ENCODE measurements at places on chromosomes 13 and 19.

- no peak for DNase-seq
Observed at GRCh38 chr13:70889163-70889562, 780.9 kb upstream of the KLHL1 start.

DNA sequence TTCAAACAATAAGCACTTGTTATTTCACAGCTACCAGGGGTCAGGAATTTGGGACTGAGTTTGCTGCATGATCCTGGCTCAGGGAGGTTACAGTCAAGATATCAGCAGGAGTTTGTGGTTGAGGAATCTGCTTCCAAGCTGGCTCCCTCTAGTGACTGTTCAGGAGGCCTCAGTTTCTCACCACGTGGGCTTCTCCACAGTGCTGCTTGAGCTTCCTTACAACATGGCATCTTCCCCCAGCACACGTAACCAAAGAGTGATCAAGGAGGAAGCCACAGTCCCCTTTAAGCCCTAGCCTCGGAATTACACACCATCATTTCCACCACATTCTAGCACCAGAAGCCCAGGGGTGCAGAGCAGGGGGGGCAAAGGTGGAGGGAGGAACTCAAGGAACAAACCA is 28.8 kb downstream of the CELF5 start:
- DNase-seq, result no peak

GRCh38 chr13:86946734-86947133 is 724.4 kb upstream of the SLITRK5 start:
- DNase-seq, result no peak

DNA sequence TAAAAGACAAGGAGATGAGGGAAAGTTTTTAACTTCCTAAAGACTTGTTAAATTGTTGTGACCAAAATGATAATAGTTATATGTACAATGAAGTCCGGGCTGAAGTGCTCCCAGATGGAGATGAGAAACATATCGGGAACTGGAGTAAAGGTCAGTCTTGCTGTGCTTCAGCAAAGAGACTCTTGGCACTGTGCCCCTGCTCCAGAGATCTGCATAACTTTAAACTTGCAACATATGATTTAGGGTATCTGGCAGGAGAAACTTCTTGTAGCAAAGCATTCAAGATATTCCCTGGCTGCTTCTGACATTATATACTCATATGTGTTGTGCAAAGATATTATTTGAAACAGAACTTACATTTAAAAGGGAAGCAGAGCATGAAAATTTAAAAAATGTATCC is 786.6 kb upstream of the SLITRK6 start:
- no peak for DNase-seq

DNA sequence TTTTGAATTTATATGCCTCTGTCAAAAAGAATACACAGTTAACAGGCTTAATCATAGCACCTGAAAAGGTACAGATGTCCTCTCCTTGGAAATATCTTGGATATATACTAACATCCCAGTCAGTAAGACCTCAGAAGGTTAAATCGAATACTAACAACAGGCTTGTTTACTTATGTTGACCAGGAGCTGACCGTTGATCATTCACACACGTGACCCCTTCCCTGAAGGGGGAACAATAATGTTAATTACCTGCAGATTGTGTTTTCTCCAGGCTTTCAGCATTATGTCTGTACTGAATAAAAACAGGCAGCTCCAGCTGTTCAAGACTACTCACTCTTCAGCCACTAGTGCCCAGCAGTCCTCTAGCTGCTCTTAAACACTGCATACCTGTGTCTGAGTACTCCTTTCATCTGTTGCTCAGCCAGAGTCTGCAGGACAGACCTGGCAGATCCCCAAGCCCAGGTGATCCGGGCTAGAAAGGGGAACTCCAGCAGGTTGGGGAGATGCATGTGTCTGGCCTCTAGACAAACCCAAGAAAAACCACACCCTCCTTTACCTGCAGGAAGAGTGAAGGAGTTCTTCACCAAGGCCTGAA is 163.9 kb downstream of the RNF17 start:
- no peak for DNase-seq

DNA sequence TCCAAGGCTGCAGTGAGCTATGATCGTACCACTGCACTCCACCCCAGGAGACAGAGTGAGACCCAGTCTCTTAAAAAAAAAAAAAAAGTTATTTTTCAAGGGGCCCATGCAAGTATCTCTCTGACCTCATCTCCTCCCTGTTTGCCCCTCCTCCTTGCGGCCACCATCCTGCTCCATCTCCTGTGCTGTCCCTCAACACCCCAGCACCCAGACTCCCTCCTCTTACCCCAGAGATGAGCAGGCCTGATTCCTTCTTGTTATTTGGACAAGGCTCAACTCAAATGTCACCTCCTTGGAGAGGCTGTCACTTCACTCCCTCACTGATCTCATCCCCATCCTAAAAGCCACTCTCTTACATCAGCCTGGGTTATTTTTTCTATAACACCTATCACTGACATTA is 4.4 kb downstream of the RYR1 start:
- DNase-seq, result no peak

DNA sequence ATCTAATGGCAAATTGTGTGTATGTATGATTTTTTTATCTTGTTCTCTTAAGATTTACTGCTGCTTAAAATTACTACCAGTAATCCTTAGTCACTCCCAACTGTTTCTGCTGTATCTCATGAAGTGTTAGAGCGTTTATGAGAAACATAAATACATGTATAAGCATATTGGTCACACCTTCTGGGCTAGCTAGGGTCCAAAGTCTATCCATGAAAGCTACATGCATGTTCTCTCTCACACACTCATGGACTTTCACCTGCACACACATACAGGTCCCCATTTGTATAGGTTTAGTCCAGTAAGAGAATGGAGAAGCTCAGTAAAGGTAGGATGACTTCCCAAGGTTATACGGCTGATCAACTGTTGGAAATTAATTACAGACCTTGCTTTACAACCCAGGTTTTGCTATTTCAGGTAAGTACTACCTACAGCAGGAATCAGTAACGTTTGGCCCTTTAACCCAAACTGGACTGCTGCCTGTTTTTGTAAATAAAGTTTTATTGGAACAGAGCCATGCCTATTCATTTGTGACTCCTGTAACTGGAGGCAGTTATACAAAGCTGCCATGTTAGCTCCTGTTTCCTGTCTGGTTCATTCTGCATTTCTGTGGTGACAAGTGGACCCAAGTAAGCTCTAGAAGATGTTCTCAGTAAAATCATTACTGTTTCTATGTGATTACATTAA is 15.3 kb downstream of the METTL21C start:
- DNase-seq, result no peak

GRCh38 chr13:20826843-20827560 is 53.2 kb upstream of the EEF1AKMT1 start:
- DNase-seq, result no peak

GRCh38 chr19:31528261-31528660 is 179.0 kb upstream of the TSHZ3 start:
- DNase-seq, result no peak

DNA sequence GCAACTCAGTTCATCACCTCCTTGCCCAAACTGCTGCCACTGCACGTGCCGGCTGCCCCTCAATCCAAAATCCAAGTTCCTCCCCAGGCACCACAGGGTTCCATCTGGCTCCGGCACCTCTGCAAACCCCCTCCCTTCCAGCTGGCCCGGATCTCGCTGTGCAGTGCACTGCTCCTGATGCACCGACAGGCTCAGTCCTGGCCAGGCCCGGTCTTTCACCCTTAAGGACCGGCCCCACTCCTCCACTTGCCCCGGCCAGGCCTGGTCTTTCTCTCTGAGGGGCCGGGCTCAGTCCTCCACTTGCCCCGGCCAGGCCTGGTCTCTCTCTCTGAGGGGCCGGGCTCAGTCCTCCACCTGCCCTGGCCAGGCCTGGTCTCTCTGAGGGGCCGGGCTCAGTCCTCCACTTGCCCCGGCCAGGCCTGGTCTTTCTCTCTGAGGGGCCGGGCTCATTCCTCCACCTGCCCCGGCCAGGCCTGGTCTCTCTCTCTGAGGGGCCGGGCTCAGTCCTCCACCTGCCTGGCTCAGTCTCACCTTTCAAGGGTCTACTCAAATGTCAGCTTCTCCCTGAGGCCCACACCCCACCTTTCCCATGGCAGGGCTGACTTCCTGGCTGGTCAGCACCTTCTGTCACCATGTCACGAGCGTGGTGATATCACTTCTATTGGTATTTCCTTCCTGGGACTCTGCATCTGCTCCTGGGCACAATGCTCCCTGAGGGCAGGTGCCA is 6.9 kb downstream of the ZNF787 start:
- no peak for DNase-seq

GRCh38 chr13:92177966-92178365 is 779.5 kb downstream of the GPC5 start:
- no peak for DNase-seq

GRCh38 chr19:54201980-54202379 is 1.3 kb downstream of the RPS9 start:
- DNase-seq, result no peak

- no peak for DNase-seq
Observed at GRCh38 chr19:10892256-10892655, 20.9 kb downstream of the CARM1 start.

GRCh38 chr19:3491396-3492119 is 8.3 kb upstream of the SMIM44 start:
- no peak for DNase-seq

- no peak for DNase-seq
Observed at GRCh38 chr19:13022111-13022858, 27.0 kb downstream of the NFIX start.

DNA sequence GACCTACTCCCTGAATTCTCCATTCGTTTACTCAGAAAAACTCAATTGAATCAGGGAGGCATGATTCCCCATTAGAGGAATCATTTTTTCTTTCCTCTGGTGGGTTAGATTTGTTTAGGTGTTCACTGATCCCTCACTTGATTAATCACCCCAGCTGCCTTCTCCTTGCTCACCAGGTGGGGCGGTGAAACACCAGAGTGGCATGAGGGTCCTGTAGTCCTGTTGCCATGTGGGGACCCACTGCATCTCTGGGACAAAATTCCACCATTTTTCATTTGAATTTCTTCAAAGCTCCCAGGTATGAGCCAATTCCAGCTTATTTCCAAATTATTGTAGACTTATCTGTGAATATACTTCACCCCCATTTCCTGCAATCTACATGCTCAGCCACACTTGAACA is 462.7 kb upstream of the ZNF507 start:
- DNase-seq, result no peak

DNA sequence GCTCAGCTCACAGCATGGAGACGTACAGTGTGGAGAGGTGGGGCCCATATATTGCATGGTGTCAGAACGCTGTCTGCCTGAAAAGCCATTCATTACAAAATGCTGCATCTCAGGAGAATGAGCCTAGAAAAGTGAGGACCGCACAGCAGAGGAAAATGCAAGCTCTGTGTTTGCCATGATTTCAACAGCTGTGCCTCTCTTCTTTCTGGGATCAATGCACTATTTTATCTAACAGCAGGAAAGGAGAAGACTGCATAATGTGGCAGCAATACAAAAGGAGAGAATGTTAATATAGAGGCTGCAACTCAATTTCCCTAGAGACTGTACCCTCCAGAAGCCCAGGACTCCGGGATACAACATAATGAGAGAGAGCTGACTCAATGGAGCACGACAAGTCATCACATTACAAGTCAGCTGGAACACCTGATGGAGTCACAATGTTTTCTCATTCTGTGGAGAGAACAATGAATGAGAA is 368.0 kb downstream of the FGF14 start:
- DNase-seq, result no peak

DNA sequence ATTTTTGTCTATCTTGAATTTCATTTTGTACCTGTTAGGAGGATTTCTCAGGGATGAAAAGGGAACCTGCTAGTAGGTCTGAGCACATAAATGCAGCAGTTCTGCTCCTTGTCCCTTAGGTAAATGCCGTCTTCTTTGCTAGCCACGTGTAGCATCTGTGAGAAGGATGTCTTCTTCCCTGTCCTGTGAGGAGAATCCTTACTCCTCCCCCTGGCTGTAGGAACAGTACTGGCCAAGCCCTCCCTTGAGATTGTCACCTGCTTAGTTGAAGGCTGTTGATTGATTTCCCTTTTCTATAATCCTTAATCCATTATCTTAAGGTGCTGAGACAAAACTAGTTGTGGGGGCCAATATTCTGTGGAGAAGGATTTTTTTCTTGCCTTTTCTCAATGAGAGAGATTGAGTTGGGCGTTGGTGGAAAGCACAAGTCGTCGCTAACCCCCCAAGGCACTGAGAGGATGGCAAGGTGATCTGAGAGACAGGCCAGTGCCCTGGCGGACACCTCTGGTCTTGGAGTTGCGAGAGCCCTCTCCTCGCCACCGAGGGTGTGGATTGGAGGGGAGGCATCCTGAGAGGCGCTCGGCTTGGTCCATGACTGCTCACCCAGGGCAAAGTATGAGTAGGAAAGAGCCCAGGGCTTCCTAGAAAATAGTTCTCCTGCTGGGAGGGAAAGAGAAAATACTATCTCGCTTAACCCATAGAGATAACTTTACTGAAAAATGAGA is 216.7 kb downstream of the ATP8A2 start:
- no peak for DNase-seq

DNA sequence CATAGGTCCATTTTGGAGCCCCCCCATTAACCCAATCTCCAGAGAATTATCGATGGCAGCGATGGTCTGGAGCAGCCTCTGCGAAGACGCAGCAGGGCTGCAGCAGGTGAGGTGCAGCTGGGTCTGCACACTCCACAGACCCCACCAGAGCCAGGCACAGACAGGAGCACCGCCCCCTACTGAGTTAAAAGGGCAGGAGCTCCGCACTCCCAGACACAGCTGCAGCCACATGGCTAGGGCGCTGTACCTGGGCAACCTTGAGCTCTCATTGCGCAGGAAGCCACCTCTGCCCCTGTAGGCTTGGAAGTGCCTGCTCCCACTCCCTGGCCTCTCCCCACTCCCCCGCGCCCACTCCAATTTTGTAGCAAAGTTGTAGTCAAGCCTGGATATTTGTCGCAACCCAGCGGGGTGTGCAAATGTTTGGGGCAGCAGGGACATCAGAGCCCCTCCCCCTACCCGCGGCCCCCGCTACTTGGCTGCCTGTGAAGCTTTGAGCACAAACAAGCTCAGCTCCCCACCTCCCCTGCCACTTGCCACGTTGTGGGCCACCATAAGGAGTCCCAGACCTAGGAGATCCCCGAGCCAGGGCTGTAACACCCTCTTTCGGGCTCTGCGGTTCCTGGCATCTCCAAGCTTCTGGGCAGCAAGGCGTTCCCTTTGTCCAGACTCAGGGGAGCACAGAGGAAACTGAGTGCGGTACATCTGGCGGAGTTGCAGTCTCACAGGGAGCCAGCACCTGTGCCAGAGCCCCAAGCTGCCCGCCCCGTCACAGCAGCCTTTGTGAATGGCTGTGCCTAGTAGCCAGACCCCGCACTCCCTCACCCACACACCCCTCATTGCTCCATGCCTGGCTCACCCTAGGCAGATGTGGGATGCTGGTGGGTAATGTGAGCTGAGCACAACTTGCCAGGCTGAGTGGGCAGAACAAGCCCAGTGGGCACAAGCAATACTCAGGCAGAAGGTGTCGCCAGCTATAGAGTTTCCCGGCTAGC is 949.7 kb upstream of the SLITRK1 start:
- no peak for DNase-seq
